ENCODE measurements at places on chromosomes 16 and 17. TPM values are rescaled to one million over a fixed set of nuclear protein-coding genes. Genes with fewer than 3 reads are reported as not detected.

The SPN gene
- total RNA-seq, result 3.0 TPM

The C17orf50 gene
- total RNA-seq, result not detected

The CTU2 gene
- 14.7 TPM for total RNA-seq

The TSR3 gene
- 100 TPM for total RNA-seq

The FOXC2 gene
- 1.3 TPM for total RNA-seq

The CHAD gene
- total RNA-seq, result not detected

DNA sequence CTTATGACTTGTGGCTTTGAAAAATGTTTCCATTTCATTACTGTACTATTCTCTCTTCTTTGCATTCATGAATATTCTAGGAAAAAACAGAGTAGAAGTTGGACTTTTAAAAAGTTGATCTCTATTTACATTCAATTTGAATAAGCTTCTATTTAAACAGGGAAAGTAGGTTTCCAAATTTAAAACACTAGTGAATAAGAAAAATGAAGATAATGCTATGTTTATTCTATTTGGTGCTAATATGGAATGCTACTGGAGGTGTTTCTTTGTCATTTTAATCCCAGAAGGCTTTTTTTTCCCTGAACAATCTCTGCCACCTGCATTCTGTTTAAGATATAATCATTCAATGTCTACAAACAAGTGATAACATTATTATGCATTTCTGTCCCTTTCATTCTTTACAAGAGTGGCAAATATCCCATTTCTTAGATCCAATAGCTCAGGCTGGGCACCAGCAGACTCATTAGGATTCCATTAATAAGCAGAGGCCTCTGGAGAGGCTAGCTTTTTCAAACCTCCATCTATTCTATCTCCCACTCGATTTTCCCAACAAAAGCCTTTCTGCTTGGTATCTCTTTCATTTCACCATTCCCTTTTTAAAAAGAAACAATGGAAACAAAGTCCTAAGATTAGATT, 1001.6 kb upstream of the CDH8 start:
- no peak for DNase-seq

GRCh38 chr17:11539637-11540036, 58.6 kb upstream of the DNAH9 start:
- peak; percentile 50 for DNase-seq

- DNase-seq, result no peak
Observed at GRCh38 chr17:81190591-81190990, 24.6 kb upstream of the AATK start.

GRCh38 chr17:77061669-77062068, 79.1 kb upstream of the SEC14L1 start:
- DNase-seq, result no peak

GRCh38 chr17:67833946-67834631, 8.8 kb downstream of the BPTF start:
- DNase-seq, result no peak

DNA sequence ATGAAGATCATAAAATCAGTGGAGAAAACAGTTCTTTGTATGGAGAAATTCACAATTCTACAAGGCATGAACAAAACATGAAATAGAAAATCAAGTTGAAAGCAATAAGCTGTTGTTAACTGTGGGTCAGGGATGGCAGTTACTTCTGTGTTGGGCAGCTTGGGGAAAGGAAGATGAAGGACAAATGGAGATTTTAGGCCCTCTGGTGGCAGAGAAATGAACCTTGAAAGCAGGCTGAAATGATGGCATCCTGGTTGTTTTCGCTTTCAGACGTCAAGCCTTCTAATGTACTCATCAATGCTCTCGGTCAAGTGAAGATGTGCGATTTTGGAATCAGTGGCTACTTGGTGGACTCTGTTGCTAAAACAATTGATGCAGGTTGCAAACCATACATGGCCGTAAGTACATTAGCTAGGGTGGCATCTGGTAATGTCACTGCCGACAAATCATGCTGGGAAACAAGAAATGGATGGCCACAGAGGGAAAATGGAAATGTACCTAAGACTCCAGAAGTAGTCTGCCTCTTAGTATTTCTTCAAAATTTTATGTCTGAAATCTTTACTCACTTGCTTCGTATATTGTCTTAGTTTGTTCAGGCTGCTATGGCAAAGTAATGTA, 108.9 kb downstream of the MAP2K6 start:
- no peak for DNase-seq

DNA sequence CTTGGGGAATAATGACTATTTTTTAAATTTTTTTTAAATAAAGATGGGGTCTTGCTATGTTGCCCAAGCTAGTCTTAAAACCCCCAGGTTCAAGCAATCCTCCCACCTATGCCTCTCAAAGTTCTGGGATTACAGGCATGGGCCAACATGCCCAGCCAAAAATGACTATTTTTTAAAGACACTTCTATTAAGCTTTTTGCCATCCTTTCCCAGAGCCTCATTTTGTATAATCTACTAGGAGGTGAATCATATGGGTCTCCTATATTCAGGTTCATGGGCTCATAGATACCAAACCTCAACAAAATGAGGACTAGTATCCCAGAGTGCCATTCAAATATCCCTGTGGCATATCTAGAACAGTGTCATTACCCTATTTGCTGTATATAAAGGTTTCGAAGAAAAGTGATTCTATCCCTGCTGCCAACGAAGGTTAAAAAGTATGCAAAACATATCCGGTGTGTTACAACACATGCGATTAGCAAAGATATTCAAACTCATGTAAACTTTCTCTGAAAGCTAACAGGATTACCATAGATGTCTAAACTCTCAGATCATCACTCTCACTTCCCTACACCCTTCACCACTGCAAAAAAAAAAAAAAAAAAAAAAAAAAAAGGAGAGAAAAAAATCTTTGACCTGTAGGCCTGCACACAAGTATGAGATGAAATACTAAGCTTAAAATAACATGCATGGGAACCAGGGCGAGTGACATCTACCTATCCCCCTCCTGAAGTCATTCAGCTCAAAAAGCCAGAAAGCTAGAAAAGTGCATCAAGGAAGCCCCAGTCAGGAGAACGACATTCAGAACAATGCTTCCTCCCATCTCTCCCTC, 23.5 kb downstream of the XPO6 start:
- no peak for DNase-seq

DNA sequence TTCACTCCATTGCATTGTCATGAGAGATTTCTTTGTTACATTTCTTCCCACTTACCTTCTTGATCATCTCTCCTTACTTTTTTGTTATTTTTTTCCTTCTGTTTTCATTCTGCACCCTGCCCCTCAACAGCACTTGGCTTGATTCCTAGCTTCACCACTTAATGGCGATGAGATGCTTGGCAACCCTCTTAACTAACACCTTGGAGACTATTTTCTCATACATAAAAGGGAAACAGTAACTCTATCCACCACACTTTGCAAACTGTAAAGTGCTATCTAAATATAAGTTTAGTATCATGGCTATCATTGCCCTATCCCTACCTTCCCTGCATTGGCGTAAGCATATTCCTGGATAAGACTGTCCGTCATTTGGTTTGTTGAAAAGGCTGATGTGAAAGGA, 177.3 kb downstream of the SHISA6 start:
- peak; percentile 53 for DNase-seq

All from esophagus muscularis mucosa (tissue), 4 donors.